ENCODE measurements at places on chromosomes 11 and 22. TPM values are rescaled to one million over a fixed set of nuclear protein-coding genes. Genes with fewer than 3 reads are reported as not detected.

- no peaks in the 10 kb centered on the region for H3K36me3 ChIP-seq
- no peak overlapping the region for H3K4me3 ChIP-seq
- no peak for DNase-seq
- H3K27ac ChIP-seq = no peak overlapping the region
- H3K27me3 ChIP-seq = no peaks in the 10 kb centered on the region
Observed at GRCh38 chr22:47213571-47214230, 451.3 kb downstream of the TBC1D22A start.

DNA sequence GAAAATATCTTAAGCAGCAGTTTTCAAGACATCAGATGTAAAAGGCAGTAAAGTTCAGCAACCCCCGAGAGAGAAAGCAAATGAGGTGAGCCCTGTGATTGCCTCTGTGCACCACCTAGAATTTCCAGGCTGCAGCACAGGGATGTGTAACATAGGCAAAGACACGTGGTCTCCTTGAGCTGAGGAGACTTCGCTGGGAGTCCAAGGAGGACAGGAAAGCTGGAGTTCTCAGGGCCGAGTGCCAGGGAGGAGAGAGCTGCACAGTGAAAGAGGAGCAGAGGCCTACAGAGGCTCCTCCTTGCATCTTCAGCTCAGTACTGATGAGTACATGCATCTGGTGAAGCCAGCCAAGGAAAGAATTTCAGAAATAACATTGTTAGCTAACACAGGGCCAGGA is 17.6 kb upstream of the TOLLIP start:
- H3K36me3 ChIP-seq = no peaks in the 10 kb centered on the region
- no peak for DNase-seq
- no peak overlapping the region for H3K27ac ChIP-seq
- no peaks in the 10 kb centered on the region for H3K4me1 ChIP-seq
- H3K27me3 ChIP-seq = no peaks in the 10 kb centered on the region

DNA sequence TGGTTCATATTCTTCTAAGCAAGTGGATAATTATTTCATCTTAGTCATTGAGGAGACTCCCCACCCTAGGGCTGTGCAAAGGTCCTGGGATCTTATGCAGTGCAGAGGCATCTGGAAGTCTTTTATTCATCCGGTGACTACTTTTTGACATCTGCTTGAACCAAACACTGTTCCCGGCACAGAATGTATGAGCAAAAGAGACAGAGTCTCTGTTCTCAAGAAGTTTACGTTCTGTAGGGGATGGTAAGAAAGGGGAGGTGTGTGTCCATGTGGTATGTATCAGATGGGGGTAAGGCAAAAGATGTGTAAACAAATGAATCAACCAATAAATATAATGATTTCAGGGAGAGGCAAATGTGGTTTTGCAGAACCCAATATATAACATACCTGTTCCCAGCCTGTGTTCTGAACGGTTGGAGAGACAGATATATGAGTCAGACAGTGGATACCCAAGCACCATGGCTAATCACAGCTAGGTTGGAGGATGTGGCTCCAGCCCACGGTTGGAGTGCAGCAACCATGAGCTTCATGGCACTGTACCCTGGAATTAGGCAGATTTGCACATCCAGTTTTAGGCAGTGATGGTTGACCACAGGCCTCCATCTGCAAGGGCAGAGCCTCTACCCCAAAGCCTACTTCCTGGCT is 75.1 kb upstream of the CADM1 start:
- H3K4me1 ChIP-seq = no peaks in the 10 kb centered on the region
- no peak for DNase-seq
- H3K27ac ChIP-seq = no peak overlapping the region
- H3K36me3 ChIP-seq = no peaks in the 10 kb centered on the region
- no peak overlapping the region for H3K4me3 ChIP-seq

GRCh38 chr22:46286006-46286405 is 10.7 kb upstream of the GTSE1 start:
- no peaks in the 10 kb centered on the region for H3K27me3 ChIP-seq
- H3K36me3 ChIP-seq = peaks cover 17% of the 10 kb centered on the region
- H3K4me3 ChIP-seq = no peak overlapping the region
- H3K27ac ChIP-seq = no peak overlapping the region

DNA sequence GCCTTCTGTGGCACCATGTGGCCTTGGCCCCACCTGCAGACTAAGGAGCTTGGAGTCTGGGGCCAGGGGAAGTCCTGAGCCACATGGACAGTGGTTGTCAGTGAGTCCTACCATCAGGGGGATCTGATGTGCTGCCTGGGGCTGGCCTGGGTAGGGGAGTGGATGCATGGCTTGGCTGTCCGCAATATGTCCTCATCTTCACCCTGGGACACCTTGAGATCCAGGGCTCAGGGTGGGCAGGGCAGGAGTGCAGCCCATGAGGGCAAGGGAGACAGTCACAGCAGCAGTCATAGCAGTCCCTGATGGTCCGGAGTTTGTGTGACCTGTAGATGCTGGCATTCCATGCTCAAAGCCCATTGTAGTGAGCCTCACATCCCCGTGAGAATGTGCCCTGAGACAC is 256.8 kb upstream of the B3GAT1 start:
- H3K36me3 ChIP-seq = no peaks in the 10 kb centered on the region
- H3K4me3 ChIP-seq = no peak overlapping the region
- no peaks in the 10 kb centered on the region for H3K4me1 ChIP-seq
- peaks cover 3% of the 10 kb centered on the region for H3K27me3 ChIP-seq
- no peak for DNase-seq

GRCh38 chr22:46038516-46039430 is 61.8 kb upstream of the WNT7B start:
- no peaks in the 10 kb centered on the region for H3K27me3 ChIP-seq
- H3K4me1 ChIP-seq = peaks cover 9% of the 10 kb centered on the region
- no peak for DNase-seq
- no peaks in the 10 kb centered on the region for H3K36me3 ChIP-seq
- no peak overlapping the region for H3K4me3 ChIP-seq

- no peak overlapping the region for H3K27ac ChIP-seq
- H3K4me1 ChIP-seq = peaks cover 29% of the 10 kb centered on the region
- no peaks in the 10 kb centered on the region for H3K27me3 ChIP-seq
- H3K4me3 ChIP-seq = no peak overlapping the region
- H3K36me3 ChIP-seq = no peaks in the 10 kb centered on the region
- no peak for DNase-seq
Observed at GRCh38 chr11:67996051-67996450, 7.8 kb downstream of the UNC93B1 start.

GRCh38 chr11:1963864-1964263 is 16.7 kb downstream of the MRPL23 start:
- H3K27ac ChIP-seq = no peak overlapping the region
- DNase-seq = no peak
- no peaks in the 10 kb centered on the region for H3K27me3 ChIP-seq
- no peaks in the 10 kb centered on the region for H3K4me1 ChIP-seq
- no peak overlapping the region for H3K4me3 ChIP-seq

GRCh38 chr22:49499433-49500075 is 328.1 kb downstream of the BRD1 start:
- no peaks in the 10 kb centered on the region for H3K36me3 ChIP-seq
- no peaks in the 10 kb centered on the region for H3K27me3 ChIP-seq
- no peak for DNase-seq
- H3K4me3 ChIP-seq = no peak overlapping the region
- H3K4me1 ChIP-seq = peaks cover 12% of the 10 kb centered on the region

DNA sequence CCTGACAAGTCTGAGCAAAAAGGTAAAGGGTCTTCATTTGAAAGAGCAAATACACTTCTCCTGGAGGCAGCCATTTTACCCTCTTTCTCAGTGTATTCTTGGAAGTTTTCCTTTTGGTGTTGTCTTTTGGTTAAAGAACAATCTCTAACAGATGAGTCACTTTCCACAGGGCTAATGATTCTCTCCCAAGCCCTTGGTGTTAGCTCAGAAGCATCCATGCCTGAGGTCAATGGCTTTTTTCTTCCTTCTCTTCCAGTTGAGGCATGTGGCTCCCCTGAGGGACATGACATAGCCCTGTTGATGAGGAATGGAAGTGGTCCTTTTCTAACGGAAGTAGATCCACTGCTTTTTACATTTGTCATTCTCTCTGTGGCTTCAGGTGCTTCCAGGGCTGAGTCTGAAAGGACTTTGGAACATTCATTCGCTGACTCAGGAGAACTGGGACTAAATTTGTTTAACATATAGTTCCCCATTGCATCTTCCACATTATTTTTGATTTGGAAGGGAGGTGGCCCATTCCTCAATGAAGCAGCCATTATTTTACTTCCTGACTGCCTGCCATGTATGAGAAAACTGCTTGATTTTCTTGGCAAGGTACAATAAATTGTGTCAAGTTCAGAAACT is 13.8 kb upstream of the POGLUT3 start:
- H3K27ac ChIP-seq = no peak overlapping the region
- peaks cover 6% of the 10 kb centered on the region for H3K36me3 ChIP-seq
- H3K4me1 ChIP-seq = no peaks in the 10 kb centered on the region
- no peaks in the 10 kb centered on the region for H3K27me3 ChIP-seq
- no peak overlapping the region for H3K4me3 ChIP-seq

DNA sequence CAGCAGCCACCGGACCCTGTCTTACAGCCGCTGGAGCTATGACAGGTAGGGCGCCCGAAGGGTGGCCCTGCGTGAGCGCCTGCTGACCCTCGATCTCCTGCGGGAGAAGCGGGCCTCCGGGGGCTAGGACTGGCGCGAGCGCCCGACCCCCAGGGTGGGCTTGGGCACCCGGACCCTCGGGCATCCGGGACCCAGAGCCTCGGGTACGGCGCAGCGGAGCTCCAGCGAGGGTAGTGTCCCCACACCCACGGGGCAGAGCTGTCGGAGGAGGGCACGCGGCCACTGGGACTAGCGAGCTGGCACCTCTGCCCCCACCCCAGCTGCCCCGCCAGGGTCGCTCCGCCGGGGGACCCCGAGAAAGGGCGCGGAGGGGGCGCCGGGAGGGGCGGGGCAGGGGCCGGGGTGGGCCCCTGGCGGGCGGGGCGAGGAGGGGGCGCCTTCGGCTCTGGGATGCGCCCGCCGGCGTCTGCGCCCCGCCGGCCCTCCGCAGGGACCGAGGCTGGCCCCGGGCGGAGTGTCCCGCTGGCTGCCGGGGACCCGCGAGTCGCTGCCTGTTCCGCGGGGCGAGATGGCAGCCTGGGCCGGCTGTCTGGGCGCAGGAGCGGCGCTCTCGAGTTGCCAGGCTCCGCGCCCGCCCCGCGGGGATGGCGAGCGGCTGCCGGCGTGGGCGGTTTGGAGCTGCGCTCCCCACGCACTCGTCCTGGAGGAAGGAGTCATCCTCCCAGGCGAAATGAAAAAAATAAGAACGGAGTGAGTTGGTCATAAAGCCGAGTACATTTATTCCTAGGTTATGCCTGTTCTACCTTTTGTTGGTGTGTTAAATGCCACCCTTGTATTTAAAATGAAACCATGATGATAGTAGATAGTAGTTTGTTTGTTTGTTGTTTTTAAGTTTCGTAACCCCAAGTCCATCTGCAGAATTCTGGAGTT is 32.4 kb downstream of the EIF3F start:
- no peaks in the 10 kb centered on the region for H3K36me3 ChIP-seq
- no peak overlapping the region for H3K27ac ChIP-seq

GRCh38 chr22:17716529-17716928 is 57.7 kb downstream of the BID start:
- H3K36me3 ChIP-seq = no peaks in the 10 kb centered on the region
- no peaks in the 10 kb centered on the region for H3K27me3 ChIP-seq
- no peaks in the 10 kb centered on the region for H3K4me1 ChIP-seq
- no peak overlapping the region for H3K27ac ChIP-seq
- H3K4me3 ChIP-seq = no peak overlapping the region
- DNase-seq = no peak

DNA sequence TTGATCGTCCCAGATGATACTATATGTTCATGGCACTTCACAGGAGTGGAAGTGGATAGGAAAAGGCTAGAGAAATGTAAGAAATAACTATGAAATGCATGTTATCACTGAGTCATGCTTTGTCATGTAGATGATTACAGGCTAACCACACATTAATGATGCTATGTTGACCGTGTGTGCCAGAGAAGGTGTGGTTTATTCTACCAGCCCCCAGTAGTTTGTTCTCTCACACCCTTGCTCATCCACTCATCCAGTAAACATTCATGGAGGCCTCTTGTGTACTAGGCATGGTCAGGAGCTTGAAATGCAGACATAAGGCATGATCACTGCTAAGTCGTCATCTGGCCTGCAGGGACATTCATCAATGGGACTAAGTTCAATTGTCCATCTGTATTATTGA is 153.0 kb upstream of the PITPNB start:
- H3K36me3 ChIP-seq = no peaks in the 10 kb centered on the region
- no peaks in the 10 kb centered on the region for H3K4me1 ChIP-seq
- H3K4me3 ChIP-seq = no peak overlapping the region

DNA sequence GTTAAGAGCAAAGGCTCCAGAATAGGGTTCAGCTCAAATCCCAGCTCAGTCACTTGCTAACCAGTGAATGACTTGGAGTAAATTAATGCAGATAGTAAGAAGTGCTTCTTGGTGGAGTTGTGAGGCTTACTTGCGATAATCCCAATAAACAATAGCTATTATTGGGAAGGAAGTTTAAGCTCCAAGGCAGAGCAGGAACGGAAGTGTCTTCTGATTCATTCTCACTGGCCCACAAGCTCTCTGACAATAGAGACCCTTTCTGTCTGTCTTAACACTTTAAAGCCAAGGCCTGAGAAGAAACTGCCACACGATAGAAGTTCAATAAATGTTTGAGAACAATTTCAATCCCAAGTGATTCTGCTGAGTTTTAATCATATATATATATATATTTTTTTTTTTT is 155.4 kb downstream of the DBX1 start:
- no peak overlapping the region for H3K4me3 ChIP-seq
- no peaks in the 10 kb centered on the region for H3K36me3 ChIP-seq
- no peak overlapping the region for H3K27ac ChIP-seq
- no peaks in the 10 kb centered on the region for H3K4me1 ChIP-seq

DNA sequence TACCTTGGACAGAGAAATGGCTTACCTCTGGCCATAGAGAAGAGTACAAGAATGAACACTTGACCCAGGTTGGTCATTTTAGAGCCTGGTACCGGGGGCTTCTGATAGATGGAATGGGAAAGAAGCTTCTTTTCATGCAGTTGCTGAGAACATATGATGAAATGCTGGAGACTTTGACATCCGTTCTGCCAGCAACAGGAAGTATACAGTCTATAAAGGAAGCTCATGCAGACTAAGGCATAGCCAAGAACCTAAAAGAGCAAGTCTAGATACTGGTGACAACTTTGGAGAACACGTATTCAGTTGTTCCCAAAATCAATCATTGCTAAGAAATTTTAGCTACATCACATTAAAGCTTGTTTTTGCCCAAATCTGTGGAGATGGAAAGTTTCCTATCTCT is 894.6 kb downstream of the METTL15 start:
- no peaks in the 10 kb centered on the region for H3K36me3 ChIP-seq
- H3K4me1 ChIP-seq = no peaks in the 10 kb centered on the region
- no peaks in the 10 kb centered on the region for H3K27me3 ChIP-seq

- no peak overlapping the region for H3K27ac ChIP-seq
- no peak overlapping the region for H3K4me3 ChIP-seq
- H3K4me1 ChIP-seq = no peaks in the 10 kb centered on the region
- DNase-seq = no peak
- H3K27me3 ChIP-seq = no peaks in the 10 kb centered on the region
Observed at GRCh38 chr11:57615308-57615707, 17.8 kb downstream of the SERPING1 start.

GRCh38 chr11:15223318-15223717 is 108.6 kb downstream of the INSC start:
- no peaks in the 10 kb centered on the region for H3K27me3 ChIP-seq
- no peak overlapping the region for H3K27ac ChIP-seq
- DNase-seq = no peak

Gene YPEL4
- not detected for total RNA-seq

Gene CLDN5
- total RNA-seq = not detected

Gene OR5P2
- not detected for total RNA-seq

Gene SYT13
- total RNA-seq = not detected

Gene HORMAD2
- total RNA-seq = not detected

Gene VWCE
- total RNA-seq = 2.7 TPM

Measured in GM12878 (cell line).